ENCODE measurements at places on chromosomes 2 and 18. TPM values are rescaled to one million over a fixed set of nuclear protein-coding genes. Genes with fewer than 3 reads are reported as not detected.

Gene PROKR1
- not detected for total RNA-seq

Gene FLACC1
- total RNA-seq, result 0.65 TPM

Gene TET3
- total RNA-seq, result 11.4 TPM

Gene CNDP1
- total RNA-seq, result not detected

Gene ABCG5
- total RNA-seq, result not detected

Gene SERPINB4
- total RNA-seq, result not detected

Gene TMEM198
- total RNA-seq, result not detected

Gene CRACDL
- 11.1 TPM for total RNA-seq

Gene CACNB4
- 0.19 TPM for total RNA-seq

Gene FIGN
- 0.98 TPM for total RNA-seq

All from vein endothelial cell (primary cell).